Ovary (tissue), 10 donors: ENCODE measurements at places on chromosomes 3 and 15. TPM values are rescaled to one million over a fixed set of nuclear protein-coding genes. Genes with fewer than 3 reads are reported as not detected.

DNA sequence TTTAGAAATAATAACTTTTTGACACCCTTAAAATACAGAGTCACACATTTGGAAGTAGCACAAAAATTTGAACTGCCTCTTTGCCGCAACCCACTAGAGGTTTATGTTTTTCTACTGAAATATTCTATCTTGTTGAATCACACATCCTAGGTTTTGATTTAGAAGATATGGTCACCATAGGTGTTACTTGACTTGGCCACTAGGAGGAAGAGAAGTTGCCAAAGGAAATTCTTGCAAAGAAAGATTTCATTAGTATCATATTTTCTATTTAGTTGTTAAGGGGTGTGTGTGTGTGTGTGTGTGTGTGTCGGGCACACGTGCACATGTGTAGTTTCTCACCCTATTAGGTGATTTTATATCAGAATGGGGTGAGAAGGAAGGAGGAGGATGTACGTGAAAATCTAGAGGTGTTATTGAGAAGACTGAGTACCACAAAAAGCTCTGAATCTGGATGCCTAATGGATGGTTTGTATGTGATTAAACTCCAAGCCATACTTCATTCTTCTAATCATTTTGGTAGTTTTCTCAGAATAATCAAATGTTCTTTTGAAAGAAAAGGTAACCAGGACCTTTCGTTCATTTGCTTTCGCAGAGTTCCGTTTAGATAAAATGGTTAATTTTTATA, 31.5 kb downstream of the ZFAND6 start:
- no peak overlapping the region for H3K4me3 ChIP-seq
- H3K36me3 ChIP-seq, result no peaks in the 10 kb centered on the region
- H3K27ac ChIP-seq, result no peak overlapping the region
- H3K27me3 ChIP-seq, result no peaks in the 10 kb centered on the region

DNA sequence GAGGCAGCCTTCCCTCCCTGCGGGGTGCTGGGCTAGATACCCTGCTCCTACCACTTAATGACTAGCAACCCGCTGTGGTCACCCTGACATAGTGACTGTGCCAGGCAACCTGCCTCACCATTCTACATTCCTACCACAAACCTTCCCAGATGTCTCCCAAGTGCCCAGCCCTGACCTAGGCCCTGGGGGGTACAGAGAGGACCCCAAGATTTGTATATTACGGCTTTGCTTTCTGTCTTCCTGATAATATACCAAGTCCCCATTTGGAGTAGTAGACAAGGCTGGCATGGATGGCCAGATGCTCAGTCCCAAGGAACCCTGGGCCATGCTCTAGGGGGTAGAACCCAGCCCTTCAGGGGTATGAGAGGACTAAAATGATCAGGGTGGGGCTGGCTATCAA, 31.0 kb downstream of the ESYT3 start:
- no peak overlapping the region for H3K4me3 ChIP-seq
- DNase-seq, result no peak
- H3K27me3 ChIP-seq, result no peaks in the 10 kb centered on the region
- no peaks in the 10 kb centered on the region for H3K36me3 ChIP-seq
- no peaks in the 10 kb centered on the region for H3K4me1 ChIP-seq
- no peak overlapping the region for H3K27ac ChIP-seq

DNA sequence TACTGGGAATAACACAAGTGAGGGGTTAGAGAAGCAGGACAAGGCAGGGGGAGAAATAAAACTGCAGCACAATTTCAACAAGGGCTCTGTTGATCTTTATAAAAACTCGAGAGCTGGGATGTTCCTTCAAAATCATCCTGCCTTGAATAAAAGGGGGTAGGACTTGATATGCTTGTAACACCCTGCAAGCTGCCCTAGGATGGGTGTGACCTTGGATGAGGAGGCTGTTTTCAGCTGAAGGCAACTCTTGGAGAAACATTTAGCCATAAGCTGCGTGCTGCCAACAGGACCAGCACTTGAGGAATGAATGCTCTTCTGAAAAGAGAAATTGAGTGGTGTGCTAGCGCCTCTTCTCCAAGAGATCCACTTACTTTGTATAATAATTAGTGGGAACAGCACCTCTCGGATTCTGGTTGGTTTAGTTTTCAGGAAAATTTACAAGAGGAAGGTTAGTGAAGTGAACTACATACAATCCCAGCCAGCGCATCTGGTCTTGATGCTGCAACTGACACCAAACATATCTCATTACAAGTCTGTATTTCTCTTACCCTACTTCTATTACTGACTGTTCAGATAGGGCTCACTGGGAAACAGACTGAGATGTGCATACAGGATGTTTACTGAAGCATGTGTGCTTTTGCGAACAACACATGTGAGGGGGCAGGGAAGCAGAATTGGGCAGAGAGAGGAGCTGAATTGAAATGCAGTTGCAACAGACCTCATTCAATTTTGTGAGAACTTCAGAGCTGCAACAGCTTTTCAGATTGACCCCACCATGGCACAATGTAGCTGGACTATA, 643.0 kb upstream of the GOLIM4 start:
- H3K27me3 ChIP-seq, result no peaks in the 10 kb centered on the region
- H3K4me1 ChIP-seq, result no peaks in the 10 kb centered on the region
- no peak overlapping the region for H3K4me3 ChIP-seq
- no peaks in the 10 kb centered on the region for H3K36me3 ChIP-seq
- no peak for DNase-seq

DNA sequence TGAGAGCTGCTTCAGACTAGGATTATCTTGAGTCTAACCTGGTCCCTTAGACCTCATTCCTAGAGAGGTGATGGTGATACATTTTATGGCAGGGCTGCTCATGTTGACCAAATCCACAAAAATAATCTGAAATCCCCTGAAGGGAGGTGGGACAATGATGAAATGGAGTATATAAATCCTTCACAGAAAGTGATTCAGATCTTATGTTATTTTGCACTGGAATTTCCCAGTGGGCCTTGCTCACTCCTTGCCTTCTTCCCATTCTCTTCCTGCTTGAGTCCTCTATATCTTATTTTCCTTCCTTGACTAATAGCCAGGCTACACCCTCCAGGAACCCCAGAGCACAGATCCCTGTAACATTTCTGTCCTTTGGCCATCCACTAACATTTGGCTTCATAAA, 10.4 kb upstream of the TMEM202 start:
- no peaks in the 10 kb centered on the region for H3K27me3 ChIP-seq
- no peak overlapping the region for H3K4me3 ChIP-seq
- no peaks in the 10 kb centered on the region for H3K36me3 ChIP-seq
- no peak overlapping the region for H3K27ac ChIP-seq
- DNase-seq, result no peak

- DNase-seq, result no peak
- no peaks in the 10 kb centered on the region for H3K36me3 ChIP-seq
- H3K27me3 ChIP-seq, result no peaks in the 10 kb centered on the region
- H3K4me1 ChIP-seq, result no peaks in the 10 kb centered on the region
Observed at GRCh38 chr3:79074558-79074957, 693.2 kb downstream of the ROBO1 start.

The SYNPR gene
- not detected for polyA plus RNA-seq

DNA sequence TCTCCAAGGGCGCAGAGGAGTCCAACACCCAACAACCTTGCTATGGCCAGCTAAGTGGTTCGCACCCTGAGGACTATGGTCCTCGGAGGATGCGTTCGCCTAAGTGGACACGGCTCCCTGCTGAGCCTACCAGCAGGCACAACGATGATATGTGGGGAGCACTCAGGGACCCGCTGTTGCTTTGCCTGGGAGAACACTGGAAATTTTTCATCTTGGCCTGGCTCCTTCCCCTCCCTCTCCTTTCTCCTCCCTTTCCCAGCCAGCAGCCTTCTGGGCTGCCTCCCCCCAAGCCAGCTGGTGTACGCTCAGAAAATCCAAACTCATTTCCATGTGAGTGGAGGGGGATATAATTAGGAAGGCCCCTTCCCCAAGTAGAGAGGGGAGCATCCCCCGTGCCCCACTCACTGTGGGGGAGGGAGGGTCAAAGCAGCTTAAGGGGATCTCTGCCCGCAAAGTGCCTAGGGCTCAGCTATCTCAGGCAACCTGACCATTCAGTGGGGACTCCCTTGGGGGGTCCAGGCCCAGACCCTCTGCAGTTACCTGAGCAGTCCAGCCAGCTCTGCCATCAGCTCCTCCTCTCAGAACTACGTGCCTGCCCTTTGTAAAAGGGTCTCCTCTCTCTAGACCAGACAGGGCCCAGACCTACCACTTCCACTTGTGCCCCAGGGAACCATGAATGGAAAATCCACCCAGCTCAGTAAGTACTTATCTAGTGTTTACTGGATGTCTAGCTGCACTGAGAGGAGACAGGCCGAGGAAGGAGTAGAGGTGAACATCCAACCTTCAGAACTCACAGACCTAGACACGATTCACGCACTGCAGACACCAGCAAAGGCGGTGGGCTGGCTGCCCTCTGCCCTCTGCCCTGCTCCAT, 742 bp upstream of the SEMA7A start:
- H3K27me3 ChIP-seq, result no peaks in the 10 kb centered on the region
- peaks cover 9% of the 10 kb centered on the region for H3K4me1 ChIP-seq
- H3K27ac ChIP-seq, result peak overlapping the region; percentile 49
- DNase-seq, result no peak

- DNase-seq, result no peak
- no peak overlapping the region for H3K4me3 ChIP-seq
- no peak overlapping the region for H3K27ac ChIP-seq
- H3K36me3 ChIP-seq, result no peaks in the 10 kb centered on the region
- H3K27me3 ChIP-seq, result no peaks in the 10 kb centered on the region
- no peaks in the 10 kb centered on the region for H3K4me1 ChIP-seq
Observed at GRCh38 chr3:121855555-121855954, 20.5 kb downstream of the EAF2 start.

DNA sequence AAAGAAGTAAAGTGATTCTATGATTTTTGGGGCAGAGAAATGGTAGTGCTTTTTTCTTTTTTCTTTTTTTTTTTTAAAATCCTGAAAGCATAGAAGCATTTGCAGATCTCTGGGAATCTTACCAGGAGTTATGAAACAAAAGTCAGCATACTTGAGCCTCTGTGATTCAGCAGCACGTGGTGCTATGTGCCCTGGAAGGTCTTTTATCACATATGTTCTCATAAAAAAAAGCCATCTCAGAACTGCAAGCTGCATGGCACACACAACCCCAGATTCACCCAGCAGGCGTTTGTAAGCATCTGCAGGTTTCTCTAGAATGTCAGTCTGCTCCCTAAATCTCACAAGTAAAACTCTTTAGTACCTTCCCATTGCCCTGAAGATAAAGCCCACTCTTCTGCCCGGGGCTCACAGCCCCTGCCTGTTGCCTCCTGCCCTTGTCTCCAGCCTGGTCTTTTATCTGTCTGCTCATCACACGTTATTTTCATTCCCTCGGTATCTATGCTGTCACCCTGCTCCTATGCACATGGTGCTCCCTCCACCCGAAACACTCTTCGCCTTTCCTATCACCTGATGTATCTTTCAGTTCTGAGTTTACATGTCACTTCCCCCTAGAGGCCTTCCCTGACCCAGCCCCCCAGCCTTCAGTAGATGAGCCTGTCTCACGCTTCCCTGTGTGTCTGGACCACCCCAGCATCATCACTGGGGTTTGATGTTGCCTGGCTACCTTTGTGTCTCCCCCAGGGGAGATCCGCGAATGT, 72.4 kb downstream of the CHDH start:
- peak; percentile 56 for DNase-seq
- no peaks in the 10 kb centered on the region for H3K27me3 ChIP-seq
- H3K27ac ChIP-seq, result no peak overlapping the region
- no peak overlapping the region for H3K4me3 ChIP-seq

The FBXO40 gene
- 0.11 TPM for polyA plus RNA-seq

The HRG gene
- not detected for polyA plus RNA-seq

- H3K4me1 ChIP-seq, result no peaks in the 10 kb centered on the region
- DNase-seq, result no peak
- no peak overlapping the region for H3K4me3 ChIP-seq
- no peaks in the 10 kb centered on the region for H3K27me3 ChIP-seq
Observed at GRCh38 chr3:133211449-133211848, 173.3 kb downstream of the TMEM108 start.

GRCh38 chr15:93932164-93932776, 299.1 kb upstream of the MCTP2 start:
- no peak overlapping the region for H3K27ac ChIP-seq
- DNase-seq, result no peak
- H3K4me3 ChIP-seq, result no peak overlapping the region
- H3K27me3 ChIP-seq, result no peaks in the 10 kb centered on the region

- H3K36me3 ChIP-seq, result no peaks in the 10 kb centered on the region
- no peak overlapping the region for H3K27ac ChIP-seq
- no peak overlapping the region for H3K4me3 ChIP-seq
- H3K27me3 ChIP-seq, result no peaks in the 10 kb centered on the region
- peaks cover 2% of the 10 kb centered on the region for H3K4me1 ChIP-seq
Observed at GRCh38 chr3:196237203-196237602, 20.9 kb downstream of the SLC51A start.

DNA sequence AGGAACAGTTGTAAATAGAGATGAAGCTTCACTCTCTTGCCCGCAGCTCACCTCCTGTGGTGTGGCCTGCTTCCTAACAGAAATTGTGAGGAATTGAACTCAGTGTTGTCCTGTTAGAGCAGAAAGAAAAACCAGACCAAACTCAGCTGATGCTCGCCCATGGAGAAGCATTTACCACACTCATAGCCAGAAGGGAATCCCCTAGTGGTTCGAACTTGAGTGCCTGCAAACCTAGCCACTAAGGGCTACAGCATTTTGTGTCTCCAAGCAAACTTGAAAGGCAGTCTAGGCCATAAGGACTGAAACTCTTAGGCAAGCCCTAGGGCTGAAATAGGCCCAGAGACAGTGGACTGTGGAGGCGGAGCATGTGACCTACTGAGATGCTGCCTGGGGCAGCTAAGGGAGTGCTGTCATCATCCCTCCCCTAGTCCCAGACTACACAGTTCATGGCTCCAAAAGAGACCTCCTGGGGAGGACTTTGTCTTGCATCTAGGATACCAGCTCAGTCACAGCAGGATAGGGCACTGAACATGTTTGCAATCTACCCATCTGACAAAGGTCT, 44.5 kb upstream of the MCTP2 start:
- no peak overlapping the region for H3K27ac ChIP-seq
- H3K4me1 ChIP-seq, result no peaks in the 10 kb centered on the region
- H3K36me3 ChIP-seq, result no peaks in the 10 kb centered on the region
- H3K4me3 ChIP-seq, result no peak overlapping the region
- DNase-seq, result no peak
- H3K27me3 ChIP-seq, result peaks cover 3% of the 10 kb centered on the region

DNA sequence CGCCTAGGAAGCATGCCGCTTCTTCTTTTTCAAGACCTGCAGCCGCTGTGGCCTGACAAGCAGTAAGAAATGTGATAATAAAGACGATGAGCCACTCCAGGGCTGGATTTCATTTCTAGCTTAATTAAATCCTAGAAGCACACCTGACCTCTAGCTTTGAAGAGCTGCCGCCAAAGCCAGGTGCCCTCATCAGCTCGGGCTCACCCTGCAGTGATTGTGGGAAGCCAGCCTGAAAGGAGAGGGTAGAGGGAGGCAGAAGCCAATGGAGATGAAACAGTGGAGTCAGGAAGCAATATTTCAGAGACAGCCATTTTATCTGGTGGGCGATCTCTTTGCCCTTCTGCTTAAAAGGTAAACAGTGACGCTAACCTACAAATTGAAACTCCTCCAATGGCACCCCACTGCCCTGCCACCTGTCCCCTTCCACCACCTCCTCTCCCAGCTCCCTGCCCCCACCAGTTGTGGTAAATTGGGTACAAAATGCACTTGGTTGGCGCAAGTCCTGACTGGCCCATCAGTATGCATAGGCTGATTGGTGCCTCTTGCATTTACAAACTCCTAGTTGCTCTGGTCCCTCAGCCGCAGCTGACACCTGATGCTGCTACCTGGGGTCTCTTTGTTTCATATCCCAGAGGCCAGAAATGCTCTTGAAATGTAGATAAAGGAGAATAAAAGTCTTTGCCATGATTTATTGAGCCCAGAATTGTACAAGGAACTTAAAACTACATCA, 385.3 kb downstream of the PDCD6IP start:
- no peak overlapping the region for H3K4me3 ChIP-seq
- H3K27ac ChIP-seq, result no peak overlapping the region
- no peak for DNase-seq
- no peaks in the 10 kb centered on the region for H3K4me1 ChIP-seq
